ENCODE measurements at places on chromosomes 2 and 18.

DNA sequence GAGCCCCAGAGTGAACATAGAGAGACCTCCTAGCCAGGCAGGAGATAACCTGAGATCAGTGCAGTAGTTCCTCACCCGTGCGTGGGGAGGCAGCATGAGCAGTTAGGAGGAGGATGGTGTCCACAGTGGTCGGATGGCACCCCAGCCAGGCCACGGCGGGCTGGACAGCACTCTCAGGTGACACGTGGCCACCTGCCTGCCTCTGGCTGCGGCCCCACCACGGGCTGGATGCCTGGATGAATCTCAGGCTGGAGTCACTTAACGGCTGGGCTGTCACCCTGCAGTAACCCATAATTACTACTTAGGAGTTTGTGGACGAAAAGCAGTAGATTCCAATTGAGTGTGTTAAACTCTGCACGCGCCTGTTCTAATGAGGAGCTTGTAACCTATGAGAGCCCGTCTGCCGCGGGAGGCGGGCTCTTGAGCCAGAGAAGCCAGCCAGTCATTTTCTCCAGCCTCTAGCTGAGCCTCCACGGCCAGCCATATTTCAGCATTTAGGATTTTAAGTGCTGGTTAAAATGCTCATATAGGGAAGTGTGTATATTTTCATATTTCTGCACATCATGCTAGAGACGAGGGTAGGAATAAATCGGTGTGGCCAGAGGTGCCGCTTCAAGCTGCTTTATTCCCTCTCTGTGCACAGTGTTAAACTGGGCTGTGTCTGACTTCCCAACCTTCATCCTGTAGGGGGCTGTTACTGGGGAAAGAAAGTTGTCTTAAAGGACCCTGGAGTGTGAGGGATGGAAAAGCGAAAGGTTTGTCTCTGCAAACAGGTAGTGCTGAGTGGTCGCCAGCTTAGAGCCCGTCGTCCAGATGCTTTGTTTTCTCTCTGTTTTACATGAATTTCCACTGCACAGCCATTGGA lies 144.0 kb downstream of the GLI2 start:
- DNase-seq: no peak

GRCh38 chr2:205169464-205169863 lies 512.8 kb upstream of the NRP2 start:
- no peak for DNase-seq

GRCh38 chr2:231181860-231182512 lies 16.4 kb upstream of the ARMC9 start:
- DNase-seq: peak; percentile 52

- DNase-seq: peak; percentile 41
Measured at GRCh38 chr2:232857158-232857563, 12.9 kb upstream of the SNORC start.

GRCh38 chr2:120540719-120541552 lies 194.7 kb upstream of the GLI2 start:
- DNase-seq: no peak
